ENCODE measurements at places on chromosomes 2 and 18.

DNA sequence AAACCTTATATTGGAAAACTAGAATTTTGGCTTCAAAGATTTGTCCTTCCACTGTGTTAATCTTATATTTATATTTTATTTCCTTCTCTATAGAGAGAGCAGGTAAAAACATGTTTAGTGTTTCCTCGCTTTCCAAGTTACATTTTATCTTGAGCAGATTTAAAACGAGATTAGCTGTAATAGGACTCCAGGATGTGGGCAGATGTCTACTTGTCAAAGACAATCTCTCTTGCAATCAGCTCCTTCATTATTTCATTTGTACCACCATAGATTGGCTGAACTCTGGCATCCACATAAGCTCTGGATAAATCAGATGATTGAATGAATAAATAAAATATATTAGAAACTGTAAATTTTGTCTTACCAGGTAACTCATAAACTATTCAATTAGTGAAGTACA, 17.5 kb upstream of the KANSL1L start:
- no peak for DNase-seq

DNA sequence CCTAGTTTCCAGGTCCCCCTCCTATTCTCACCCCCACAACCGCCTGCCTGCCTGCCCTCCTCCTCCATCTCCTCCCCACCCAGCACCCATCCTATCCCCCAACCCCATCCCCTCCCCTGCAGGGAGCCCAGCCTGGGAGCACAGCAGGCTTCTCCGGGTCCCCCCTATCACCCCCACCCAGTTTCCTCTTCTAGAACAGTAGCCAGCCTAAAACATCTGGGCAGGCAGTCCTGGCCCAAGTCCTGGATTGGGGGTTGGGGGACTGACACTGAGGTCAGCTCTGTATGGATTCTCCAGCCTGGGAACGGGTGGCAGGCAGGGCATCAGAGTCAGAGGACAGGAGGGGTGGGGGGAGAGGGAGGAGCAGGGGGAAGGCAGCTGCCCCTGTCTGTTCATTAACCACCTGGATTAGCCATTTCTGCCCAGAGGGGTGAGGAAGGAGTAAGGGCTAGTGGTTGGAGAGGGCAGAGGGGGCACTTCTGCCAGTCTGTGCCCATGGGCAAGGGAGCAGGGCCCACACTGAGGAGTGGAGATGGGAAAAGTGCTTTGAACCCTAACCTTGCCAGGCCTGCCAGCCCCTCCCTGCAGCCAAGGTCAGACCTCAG, 60.0 kb downstream of the TNS1 start:
- no peak for DNase-seq

DNA sequence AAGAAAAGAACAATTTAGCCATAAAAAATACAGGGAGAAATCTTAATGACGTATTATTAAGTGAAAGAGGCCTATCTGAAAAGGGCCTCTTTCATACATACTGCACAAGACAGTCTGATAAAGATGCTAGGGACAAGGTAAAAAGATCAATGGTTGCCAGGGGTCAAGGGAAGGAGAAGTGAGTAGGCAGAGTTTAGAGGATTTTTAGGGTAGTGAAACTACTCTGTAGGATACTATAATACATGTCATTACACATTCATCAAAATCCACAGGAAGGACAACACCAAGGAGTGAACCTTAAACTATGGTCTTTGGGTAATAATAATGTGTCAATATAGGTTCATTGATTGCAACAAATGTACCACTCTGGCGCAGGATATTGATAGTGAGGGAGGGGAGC, 289.3 kb downstream of the FSIP2 start:
- no peak for DNase-seq

DNA sequence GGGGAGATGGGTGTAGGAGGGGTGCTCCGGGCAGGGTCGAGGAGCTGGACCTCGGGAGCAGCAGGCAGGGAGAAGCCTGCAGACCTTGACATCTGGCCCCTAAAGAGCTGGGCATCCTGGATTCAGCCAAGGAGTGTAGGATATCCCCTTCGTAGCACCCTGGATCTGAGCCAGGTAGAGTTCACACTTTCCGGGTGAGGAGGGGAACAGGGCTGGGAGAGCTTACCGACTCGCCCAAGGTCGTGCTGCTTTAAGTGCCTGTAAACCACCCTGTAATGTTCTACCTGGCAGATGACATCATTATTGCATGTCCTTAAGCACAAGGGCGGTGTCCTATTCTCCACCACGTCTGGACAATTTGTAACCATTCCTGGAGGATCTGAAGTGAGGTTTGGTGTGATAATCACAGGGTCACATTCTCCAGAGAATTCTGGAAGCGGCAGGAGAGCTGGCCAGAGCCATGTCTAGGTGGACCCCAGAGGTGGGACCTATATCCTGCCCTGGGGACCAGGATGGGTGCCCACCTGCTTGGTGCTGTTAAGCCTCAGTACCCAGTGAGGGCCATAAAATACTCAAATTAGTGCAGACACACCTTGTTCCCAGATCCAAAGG, 14.6 kb downstream of the ITM2C start:
- DNase-seq, result no peak

DNA sequence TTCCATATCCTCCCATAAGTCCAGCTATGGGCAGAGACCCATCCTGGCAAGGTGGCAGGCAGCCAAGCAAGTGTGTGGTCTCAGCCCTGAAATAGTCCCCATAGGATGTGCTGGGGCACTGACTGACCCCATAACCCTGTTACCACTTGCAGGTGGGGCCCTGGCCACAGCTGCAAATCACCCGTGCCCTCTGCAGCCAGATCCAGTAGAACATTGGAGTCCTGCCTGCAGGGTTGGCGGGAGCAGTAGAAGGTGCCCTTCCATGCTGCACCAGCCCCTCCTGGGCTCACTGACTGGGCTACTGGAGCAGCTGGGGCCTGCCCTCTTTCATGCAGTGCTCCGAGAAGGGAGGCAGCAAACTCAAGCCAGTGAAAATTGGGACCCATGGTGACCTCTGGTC, 112.6 kb upstream of the MCFD2 start:
- no peak for DNase-seq

- no peak for DNase-seq
These were observed 1.0 kb downstream of the CD8A start for GRCh38 chr2:86789687-86790133.
